ENCODE measurements at places on chromosomes 1 and 21. TPM values are rescaled to one million over a fixed set of nuclear protein-coding genes. Genes with fewer than 3 reads are reported as not detected.

Gene C1orf185
- total RNA-seq, result not detected

GRCh38 chr1:2046953-2047748 lies 3.1 kb upstream of the PRKCZ start:
- no peak for DNase-seq
- peaks cover 46% of the 10 kb centered on the region for H3K4me1 ChIP-seq
- no peak overlapping the region for H3K4me3 ChIP-seq
- H3K27ac ChIP-seq, result no peak overlapping the region
- no peaks in the 10 kb centered on the region for H3K36me3 ChIP-seq
- no peaks in the 10 kb centered on the region for H3K27me3 ChIP-seq

GRCh38 chr1:164051782-164052181 lies 507.2 kb upstream of the PBX1 start:
- H3K4me3 ChIP-seq, result no peak overlapping the region
- no peaks in the 10 kb centered on the region for H3K27me3 ChIP-seq
- H3K4me1 ChIP-seq, result no peaks in the 10 kb centered on the region
- DNase-seq, result no peak
- no peaks in the 10 kb centered on the region for H3K36me3 ChIP-seq
- no peak overlapping the region for H3K27ac ChIP-seq

DNA sequence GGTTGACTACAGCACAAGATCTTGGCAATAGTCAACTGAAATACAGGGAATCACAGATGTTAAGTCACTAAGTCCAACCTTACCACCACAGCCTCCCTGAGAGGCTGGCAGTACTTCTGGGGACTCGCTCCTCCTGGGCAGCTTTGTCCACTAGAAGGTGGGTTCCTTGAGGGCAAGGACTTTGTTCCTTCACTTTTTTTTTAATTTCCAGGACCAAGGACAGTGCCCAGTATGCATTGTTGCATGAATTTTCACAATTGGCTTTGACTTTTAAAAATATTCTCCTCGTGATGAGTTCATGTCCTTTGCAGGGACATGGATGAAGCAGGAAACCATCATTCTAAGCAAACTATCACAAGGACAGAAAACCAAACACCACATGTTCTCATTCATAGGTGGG lies 96.7 kb upstream of the IGSF21 start:
- no peaks in the 10 kb centered on the region for H3K4me1 ChIP-seq
- no peak for DNase-seq
- no peak overlapping the region for H3K27ac ChIP-seq
- H3K4me3 ChIP-seq, result no peak overlapping the region
- no peaks in the 10 kb centered on the region for H3K27me3 ChIP-seq

GRCh38 chr1:90831910-90832309 lies 114.8 kb upstream of the BARHL2 start:
- H3K4me3 ChIP-seq, result no peak overlapping the region
- peaks cover 36% of the 10 kb centered on the region for H3K27me3 ChIP-seq
- H3K36me3 ChIP-seq, result no peaks in the 10 kb centered on the region
- no peaks in the 10 kb centered on the region for H3K4me1 ChIP-seq
- no peak for DNase-seq

DNA sequence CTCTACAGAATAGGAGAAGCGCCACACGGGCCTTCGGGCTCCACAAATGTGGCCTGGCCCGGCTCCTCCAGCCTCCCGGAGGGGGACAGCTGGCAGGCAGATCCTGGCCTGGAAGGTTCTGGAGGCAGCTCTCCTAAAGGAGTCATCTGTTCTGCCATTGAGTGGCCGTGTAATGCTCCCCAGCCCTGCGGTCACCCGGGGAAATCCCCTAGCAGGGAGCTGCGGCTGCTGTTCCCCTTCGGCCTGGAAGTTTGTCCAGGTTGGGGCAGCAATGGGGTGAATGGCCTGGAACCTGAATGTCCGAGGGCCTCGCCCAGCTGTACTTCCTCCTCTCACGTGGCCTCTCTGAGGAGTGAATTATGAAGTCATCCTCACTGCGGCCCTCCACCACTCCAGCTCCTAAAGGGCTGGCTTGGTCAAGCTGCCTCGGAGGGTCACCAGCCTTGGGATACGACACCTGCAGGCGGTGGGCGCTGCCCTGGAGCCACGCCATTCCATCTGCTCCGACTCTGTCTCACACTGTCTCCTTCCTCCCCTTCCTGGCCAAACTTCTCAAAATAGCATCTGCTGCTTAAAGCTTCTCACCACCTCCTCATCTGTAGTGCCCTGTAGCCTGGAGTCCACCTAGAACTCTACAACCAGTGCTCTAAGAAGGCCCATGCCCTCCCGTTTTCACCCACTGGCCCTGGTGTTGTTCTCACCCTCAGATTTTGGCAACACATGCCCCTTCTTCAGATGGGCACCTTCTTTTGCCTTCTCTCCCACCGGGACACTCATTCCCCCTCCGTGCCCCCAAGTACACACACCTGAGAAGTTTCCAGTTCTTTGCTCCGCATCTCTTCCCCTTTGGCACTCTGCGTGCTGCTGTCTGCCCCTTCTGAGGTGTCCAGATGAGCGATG lies 54.4 kb upstream of the TMPRSS2 start:
- no peaks in the 10 kb centered on the region for H3K27me3 ChIP-seq
- DNase-seq, result no peak
- H3K4me1 ChIP-seq, result no peaks in the 10 kb centered on the region
- H3K36me3 ChIP-seq, result no peaks in the 10 kb centered on the region
- no peak overlapping the region for H3K27ac ChIP-seq

All from T-cell (primary cell).